ENCODE measurements at places on chromosomes 7 and 10. TPM values are rescaled to one million over a fixed set of nuclear protein-coding genes. Genes with fewer than 3 reads are reported as not detected.
A peak's percentile ranks its signal among the peaks of the same experiment; 100 is the strongest.

Gene VPS50
- total RNA-seq, result 42.7 TPM

Gene DPP6
- total RNA-seq, result not detected

Gene LIPJ
- total RNA-seq, result 0.39 TPM

DNA sequence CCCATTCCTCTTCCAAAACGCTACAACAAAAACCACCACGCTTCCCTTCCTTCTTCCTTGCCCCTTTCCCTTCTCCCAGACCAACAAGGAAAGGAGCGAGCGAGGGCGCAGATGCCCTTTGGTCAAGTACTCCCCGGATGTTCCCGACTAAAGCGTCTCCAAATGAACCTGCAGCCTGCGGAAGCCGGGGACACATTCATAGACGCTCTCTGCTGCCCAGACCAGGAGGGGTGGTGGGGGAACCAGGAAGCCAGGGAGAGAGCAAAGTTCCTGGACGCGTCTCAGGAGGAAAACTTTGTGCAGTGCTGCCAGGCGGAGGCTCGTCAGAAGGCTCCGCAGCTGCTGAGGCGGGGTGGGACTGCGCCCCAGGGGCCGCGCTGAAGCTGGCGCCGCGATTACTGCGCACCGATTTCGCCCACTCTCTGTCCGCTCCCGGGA, 754 bp downstream of the SEMA3D start:
- peak; percentile 49 for DNase-seq

GRCh38 chr10:103145046-103145445, 48.0 kb downstream of the NT5C2 start:
- DNase-seq, result no peak

- no peak for DNase-seq
Measured at GRCh38 chr7:124758327-124758726, 7.3 kb downstream of the GPR37 start.

- DNase-seq, result no peak
Measured at GRCh38 chr7:135980665-135981180, 3.6 kb upstream of the MTPN start.

DNA sequence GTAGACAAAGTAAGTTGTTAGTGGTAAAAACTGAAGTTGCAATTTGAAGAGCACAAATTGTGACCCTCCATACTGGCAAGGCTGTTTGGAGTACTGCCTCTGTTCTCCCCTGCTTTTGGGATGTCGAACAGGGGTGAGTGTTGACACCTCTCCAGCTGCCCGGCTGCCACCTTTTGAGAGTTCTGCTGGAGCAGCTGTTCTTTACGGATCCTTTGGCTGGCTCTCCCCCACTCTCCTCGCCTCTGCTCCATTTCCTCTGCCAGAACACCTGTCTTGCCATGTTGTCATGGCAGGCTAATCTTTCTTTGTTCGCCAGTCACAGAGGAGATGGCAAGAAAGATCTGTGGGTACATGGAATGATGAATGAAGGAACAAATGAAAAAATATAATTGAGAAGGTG, 34.9 kb downstream of the INSYN2A start:
- no peak for DNase-seq

Gene IL2RA
- total RNA-seq, result 2.2 TPM

- no peak for DNase-seq
Measured at GRCh38 chr10:89122433-89123051, 84.6 kb downstream of the CH25H start.

- no peak for DNase-seq
Measured at GRCh38 chr10:20492447-20492846, 404.7 kb downstream of the NEBL start.

GRCh38 chr7:112132051-112132694, 74.0 kb downstream of the DOCK4 start:
- no peak for DNase-seq

Gene NXPH1
- not detected for total RNA-seq

Gene HMX3
- total RNA-seq, result not detected

Gene NYAP1
- 0.68 TPM for total RNA-seq

- no peak for DNase-seq
Measured at GRCh38 chr10:1043532-1043995, 5.4 kb downstream of the IDI1 start.

- DNase-seq, result no peak
Measured at GRCh38 chr10:36443233-36443632, 682.2 kb upstream of the ANKRD30A start.

Gene SPAM1
- total RNA-seq, result not detected
